AG04450 (cell line): ENCODE measurements at places on chromosomes 5 and 9. TPM values are rescaled to one million over a fixed set of nuclear protein-coding genes. Genes with fewer than 3 reads are reported as not detected.

GRCh38 chr9:133613432-133613831 is 4.2 kb upstream of the FAM163B start:
- no peak for DNase-seq

- DNase-seq: no peak
These were observed 134.3 kb upstream of the BOD1 start for GRCh38 chr5:173750538-173751265.

- DNase-seq: no peak
These were observed 116.1 kb downstream of the ARL15 start for GRCh38 chr5:54194318-54194717.

DNA sequence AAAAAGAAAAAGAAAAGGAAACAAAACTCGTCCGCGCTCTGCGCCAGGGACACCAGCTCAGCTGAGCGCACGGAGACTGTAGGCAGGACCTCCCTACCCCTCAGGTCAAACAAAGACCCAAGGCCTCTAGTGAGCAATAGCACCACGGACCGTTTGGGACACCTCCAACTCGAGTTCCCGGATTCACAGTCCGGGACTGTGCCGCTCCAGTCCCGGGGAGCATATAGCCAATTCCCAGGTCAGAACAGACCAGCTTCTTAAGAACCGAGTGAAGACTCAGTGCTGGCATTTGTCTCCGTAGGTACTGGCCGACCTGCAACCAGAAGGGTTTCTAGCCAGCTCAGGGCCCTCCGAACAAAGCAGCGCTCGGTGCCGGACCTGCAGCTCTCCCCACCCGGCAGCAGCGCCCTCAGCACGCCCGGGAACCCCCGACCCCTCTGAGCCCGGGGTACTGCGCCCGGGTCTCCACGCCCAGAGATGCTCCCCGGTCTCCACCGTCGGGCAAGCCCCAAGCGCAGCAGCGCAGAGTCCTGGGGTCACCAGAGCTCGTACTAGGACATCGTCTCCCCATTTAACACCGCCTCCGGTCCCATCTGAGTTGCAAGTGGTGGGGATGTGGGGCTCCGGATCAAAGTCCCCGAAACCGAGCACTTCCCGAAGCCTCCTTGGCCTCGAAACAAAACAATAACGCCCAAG is 591 bp downstream of the ABCA1 start:
- DNase-seq: no peak

DNA sequence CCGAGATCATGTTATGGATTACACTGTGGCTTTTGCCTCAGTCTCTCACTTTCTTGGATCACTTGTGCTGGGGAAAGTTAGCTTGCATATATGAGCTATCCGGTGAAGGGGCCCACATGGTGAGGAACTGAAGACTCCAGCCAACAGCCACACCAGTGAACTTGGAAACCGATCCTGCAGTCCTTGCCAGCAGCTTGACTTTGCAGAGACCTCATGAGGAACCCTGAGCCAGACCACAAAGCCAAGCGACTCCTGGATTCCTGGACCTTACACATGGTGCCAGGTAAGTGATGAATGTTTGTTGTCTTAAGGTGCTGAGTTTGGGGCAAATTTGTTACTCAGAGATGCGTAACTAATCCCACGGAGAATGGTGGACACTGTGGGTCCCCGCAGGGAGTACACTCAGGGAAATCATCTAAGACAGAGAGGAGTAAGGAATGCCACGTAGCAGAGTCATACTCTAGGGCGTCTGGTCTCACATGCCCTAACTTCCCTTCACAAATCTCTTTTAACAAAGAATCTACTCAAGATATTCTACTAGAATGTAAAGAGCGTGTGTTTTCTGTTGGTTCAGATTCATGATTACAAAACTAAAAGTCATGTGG is 76.5 kb upstream of the PJA2 start:
- no peak for DNase-seq

The MARCHF11 gene
- not detected in 2 replicates for polyA plus RNA-seq

GRCh38 chr9:69873401-69873950 is 52.9 kb downstream of the CFAP95 start:
- DNase-seq: no peak

GRCh38 chr9:35656348-35656747 is 1.5 kb downstream of the RMRP start:
- DNase-seq: no peak

DNA sequence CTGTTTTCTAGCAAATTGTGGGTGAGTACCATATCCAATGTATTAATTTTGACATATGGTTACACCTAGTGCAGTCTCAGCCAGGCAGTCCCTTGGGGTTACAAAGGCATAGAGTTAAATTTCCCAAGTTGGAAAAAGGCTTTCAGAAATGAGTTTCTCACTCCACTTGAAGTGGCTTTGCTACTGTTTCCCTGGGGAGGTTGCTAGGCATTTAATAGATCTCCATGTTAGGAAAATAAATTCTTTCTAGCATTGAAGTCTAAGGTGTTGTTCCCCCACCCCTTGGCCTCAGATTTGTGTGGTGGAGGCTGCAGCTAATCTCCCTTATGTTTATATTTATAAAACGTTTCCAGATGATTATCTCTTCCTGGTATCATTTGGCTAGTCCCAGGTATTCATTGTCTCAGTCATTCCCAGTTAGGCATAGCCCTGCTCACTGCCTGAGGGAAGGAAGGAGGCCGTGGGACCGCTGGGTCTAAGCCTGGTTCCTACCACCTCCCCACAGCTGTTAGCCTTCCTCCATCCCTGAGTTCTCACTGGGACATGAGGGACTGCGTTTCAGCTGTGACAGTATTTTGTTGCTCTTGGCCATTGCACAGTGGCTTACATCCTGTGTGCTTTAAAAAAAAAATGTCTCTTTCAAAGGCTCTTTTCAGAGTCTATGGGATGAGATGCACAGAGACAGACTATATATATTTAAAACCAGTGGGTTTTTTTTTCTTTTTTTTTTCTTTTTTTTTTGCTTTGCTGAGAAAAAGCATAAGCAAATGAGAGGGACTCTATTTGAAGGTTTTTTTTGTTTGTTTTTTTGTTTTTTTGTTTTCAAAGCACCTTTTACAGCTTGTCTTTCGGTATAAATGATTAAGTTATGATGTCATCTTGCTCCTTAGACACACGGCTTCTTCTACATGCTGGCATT is 121.5 kb downstream of the MAST4 start:
- no peak for DNase-seq

- no peak for DNase-seq
These were observed 107.0 kb downstream of the CDH6 start for GRCh38 chr5:31300501-31300900.

DNA sequence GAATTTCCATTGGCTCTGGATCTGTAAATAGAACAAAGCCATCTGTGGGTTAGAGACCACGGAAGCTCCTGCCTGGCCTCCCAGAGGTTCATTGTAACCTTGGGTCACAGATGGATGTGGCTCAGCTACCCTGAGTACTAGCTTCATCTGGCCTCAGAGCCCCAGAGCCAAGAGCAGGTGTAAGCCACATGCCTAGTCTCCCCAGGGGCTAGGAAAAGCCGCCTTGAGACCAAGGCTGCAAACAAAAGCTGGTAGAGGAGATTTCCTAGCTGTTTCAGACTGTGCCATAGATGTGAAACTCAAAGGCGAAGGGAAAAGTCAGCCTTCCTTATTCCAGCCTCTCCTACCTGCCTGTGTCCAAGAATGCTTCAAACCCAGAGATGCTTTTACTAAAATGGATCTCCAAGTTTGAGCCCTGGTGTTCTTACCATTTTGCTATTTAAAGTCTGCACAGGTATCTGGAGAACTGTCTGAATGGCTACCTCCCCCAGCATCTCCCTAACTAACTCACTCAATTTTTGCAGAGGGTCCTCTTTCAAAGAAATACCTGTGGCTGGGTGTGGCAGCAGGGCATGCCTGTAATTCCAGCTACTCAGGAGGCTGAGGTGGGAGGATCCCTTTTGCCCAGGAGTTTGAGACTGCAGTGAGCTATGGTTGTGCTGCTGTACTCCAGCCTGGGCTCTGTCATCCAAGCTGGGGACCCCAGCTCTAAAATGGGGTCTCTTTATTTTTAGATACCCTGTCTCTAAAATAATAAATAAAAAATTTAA is 42.3 kb upstream of the MAP1B start:
- DNase-seq: no peak

The FSD1L gene
- 5.6 and 7.4 TPM in 2 replicates for polyA plus RNA-seq

GRCh38 chr5:77991084-77991483 is 214.9 kb upstream of the TBCA start:
- no peak for DNase-seq

DNA sequence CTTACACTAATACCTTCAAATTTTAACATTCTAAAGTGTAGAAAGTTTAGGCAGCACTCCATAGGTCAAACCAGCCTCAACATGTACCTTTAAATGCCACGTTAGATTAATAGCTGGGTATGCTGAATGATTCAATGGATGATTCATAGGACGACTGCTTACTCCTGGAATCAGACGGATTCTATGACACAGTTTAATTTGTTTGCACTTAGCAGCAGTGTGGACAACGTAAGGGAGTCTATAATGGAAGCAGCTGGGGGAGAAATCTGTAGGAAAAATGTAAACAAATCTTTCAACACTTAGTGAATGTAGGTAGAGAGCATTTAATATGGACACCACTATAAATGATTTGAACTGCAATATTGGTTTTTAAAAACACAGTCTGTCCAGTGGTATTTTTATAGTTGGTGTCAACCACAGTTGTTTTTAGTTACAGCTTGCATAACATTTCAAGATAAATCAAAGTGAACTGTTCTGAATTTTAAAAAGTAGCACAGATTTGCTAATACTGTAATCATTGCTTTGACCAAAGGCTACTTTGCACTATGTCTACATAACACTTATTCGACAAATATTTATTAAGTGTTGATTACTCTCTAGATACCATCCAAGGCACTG is 701.5 kb upstream of the MEF2C start:
- peak; percentile 37 for DNase-seq
